ENCODE measurements at places on chromosomes 1 and 21.

DNA sequence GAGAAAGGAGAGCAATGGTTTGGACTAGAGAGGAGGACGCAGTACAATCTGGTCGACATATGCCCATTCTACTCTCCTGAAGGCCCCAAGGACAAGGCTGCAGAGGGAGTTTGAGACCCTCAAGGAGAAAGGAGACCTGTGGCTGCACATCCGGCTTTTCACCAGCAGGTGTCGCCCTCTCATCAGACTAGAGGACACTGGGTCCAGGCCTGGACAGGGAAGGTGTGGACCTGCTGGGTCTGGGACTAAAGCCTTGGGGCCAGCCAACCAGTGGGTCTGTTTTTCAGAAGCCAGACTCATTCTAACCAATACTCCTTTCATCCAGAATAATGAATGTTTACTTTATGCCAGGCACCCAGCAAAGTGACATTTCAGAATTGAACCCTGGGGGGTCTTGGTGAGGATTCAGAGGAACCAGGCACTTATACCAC, 5.0 kb downstream of the SRARP start:
- peak; percentile 63 for DNase-seq

DNA sequence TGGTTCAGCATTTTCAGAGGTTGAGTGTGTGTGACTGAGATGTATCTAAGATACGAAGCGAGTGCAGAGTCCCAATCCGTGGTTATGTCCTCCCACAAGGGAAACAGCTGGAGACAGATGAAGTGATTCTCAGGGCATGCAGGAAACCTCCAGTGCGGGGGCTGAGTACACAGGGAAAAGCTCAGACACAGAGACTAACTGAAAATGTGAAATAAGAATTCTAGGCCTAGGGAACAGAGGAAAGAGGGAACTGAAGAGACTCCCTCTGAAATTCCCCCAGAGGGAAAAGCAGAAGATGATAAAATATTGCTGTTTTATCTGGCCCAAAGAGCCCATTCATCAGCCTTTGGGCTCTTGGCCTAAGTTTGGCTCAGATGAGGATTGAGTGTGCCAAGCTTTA, 116.8 kb downstream of the LRRC53 start:
- no peak for DNase-seq

DNA sequence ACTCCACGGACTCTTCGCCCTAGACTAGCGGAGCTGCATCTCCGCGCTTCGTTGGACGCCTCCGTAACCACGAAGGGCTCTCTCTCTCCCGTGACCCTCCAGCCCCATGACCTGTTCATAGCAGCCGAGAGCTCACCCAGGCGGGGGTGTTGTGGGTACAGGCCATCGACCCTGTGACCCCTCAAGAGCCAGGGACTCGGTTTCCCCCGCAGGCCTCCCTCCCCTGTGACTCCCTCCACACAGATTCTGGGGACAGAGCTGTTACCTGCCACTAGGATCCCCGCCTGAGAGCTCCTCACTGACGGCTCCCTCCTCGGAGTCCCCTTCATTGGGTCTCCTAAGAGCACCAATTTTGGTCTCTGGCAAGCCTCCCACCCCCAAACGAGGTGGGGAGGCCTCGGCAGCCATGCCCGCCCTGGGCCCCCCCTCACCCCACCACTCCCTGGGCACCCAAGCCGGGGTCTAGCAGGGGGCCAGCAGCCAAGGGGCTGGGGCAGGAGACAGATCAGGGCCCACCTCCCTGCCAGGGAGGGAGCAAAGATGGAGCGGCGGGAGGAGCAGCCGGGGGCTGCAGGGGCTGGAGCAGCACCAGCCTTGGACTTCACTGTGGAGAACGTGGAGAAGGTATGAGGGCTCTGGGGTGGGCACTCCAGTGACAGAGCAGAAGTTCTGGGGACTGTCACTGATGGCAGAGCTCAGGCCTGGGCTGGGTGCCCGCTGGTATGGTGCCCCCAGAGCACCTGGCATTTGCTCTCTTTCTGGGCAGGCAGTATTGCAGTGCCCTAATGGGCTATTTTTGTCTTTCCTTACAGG, 517 bp downstream of the IPO13 start:
- DNase-seq: no peak

DNA sequence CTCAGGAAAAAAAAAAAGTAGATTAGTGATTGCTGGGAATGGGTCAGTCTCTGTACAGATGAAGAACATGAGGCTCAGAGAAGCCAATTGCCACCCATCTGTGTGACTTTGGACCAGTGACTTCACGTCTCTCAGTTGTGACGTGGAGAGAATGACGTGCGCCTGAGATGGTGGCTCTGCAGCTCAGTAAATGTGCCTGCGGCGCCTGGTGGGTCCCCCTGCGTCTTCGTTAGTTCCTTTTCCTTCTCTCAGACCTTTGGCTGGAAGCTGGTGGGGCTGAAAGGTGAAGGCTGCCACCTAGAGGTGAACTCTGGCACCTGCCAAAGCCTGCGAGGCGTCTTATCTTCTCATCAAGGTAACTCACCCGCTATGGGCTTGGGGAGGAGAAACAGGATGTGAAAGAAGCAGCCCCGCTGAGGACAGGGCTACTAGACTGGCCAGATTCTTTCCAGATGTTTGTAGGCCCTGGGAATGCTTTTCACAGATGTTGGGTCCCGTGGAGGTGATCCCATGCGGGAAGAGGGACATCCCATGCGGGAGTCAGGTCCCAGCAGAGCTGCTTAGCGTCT, 8.7 kb upstream of the E2F2 start:
- DNase-seq: peak; percentile 94

- DNase-seq: no peak
Measured at GRCh38 chr1:55579332-55580001, 364.3 kb upstream of the USP24 start.

DNA sequence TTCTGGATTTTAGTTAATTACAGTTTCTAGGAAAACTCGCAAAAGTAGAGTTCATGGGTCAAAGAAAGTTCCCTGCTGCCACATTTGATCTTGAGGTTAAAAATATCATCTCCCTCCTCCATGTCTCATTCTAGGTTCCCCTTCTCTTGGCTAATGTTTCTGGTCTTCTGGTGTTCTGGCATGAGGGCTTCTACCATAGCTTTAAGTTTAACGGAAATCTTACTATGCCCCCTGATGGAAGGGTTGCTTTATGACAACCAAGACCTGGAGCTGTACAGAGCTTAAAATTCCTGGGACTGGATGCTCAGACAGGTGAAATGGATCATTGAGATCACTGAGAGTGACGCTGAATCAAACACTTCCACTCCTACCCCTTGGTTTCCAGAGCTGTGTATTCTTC, 1881.7 kb downstream of the MRPL39 start:
- no peak for DNase-seq

DNA sequence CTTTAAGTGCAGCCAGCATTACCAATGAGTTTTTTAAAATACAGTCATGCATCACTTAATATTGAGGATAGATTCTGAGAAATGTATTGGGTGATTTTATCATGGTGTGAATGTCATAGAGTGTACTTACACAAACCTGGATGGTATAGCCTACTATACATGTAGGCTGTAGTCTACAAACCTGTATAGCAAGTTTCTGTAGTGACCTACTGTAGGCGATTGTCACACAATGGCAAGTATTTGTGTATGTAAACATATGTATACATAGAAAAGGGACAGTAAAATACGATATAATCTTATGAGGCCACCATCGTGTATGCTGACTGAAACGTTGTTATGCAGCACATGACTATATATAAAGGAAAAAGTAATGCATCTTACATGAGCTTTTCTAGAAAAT, 48.2 kb downstream of the RPE65 start:
- DNase-seq: no peak

DNA sequence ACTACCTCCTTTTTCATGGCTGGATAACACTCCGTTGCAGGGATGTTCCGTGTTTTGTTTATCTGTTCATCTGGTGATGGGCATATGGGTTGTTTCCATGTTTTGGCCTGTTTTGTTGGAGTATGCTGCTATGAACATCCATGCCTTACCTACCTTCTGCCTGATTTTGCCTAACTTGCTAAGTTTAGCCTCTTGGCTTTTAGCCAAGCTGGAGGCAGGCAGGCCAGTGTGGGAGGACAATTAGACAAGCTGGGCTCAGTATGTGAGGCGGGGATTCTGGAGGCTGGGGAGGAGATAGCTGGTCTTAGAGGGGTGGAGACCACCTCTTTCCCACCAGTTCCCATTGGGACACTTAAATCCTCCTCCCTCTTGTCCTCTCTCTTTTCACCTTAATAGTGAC, 98.4 kb upstream of the WNT4 start:
- no peak for DNase-seq

DNA sequence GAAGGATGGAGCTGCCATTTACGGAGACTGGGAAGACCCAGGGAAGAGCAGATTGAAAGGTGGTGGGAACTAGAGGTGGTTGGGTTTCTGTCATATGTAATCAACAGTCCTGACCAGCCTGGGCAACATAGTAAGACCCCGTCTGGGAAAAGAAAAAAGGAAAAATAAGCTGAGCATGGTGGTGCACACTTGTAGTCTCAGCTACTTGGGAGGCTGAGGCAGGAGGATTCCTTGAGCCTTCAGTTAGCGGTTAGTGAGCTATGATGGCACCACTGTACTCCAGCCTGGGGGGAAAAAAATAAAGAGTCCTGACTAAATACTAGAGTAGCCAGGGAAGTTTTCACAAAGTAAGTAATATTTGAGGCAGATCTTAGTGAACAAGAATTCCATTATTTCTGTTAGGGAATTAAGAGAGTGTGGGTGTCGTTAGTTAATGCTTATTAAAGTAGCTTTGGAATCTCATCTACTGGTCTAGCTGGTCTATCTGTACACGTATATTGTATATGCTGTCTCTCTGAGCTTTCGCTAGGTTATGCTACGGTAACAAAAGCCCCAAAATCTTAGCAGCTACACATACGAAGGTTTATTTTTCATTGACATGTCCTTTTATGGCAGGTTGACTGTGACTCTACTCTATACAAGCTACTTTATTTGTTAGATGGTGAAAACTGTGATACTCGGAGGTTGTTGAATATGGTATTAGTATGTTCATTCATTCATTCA, 4.4 kb downstream of the NBPF1 start:
- DNase-seq: no peak

- DNase-seq: no peak
Measured at GRCh38 chr1:79128722-79129121, 122.2 kb upstream of the ADGRL4 start.

DNA sequence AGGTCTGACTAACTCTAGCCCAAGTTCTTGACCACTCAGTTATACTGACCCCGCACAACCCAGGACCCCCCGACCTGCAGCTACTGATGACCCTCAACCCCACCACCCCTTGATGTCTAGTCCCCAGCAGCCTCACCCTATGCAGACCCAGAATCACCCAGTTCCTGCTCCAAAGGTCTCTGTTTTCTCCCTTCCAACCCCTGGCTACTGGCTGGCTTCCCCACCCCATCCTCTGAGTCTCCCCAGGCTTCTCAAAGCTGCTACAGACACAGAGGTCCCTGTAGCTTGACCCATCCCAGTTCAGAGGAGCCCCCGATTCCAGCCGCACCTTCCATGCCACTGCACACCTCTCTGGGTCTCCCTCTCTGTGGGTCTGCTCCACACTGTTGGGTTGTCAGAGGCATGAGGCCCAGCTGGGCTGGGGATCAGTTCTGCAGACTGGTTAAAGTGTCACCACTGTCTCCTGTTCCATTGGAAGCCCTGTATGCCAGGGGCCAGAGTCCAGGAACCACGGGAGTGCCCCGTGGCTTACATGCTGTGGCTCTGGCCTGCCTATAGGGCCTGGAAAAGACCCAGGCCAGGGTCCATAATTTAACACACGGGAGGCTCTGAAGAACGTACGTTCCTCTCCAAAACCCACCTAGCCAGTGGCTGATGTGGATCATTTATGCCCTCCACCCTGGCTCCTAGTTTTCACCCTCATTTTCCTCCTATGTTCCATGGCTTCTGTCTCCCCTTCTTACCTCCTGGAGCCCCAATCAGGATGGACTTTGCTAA, 497 bp downstream of the PKLR start:
- no peak for DNase-seq

GRCh38 chr21:35508139-35508888, 459.2 kb upstream of the RUNX1 start:
- no peak for DNase-seq

GRCh38 chr1:117127795-117128194, 6.2 kb upstream of the TRIM45 start:
- no peak for DNase-seq

GRCh38 chr1:171480035-171480434, 5.3 kb upstream of the PRRC2C start:
- no peak for DNase-seq

DNA sequence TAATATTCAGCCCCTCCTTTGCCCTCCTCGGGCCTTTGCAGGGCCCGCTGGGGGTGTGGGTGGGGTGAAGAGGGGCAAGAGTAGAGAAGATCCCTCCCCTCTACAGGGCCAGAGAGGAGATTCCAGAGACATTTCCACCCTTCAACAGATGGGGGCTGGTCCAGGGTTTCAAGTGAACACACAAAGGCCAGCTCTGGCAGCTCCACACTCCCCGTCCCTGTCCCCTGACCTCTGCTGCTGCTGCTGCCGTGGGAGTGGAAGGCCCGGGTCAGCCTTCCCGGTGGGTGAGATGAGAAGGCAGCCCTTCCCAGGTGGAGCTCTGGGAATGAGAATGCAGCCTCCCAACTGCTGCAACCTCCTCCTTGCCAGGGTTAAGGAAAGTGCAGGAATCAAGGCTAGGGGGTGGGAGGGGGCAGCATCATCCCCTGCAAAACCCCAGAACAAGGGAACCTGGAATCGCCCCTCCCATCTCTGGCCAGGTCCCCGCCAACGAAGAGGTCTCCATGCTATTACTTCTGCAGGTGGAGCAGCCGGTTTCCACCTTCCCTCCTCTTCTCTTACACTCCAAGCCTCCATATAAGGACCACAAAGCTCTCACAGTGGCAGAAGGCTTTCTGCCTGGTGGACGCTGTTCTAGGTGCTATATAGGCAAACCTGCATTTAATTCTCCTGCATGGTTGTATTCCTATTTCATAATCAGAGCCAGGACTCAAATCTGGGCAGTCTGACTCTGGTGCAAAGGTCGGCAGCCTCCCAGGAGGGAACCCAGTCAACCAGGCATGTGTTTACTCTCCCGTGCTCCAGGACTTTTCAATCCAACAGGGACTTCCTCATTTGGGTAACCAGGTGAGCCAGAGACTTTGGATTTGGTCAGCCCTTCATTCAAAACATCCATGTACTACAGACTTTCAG, 22.9 kb upstream of the ARHGEF10L start:
- DNase-seq: no peak

GRCh38 chr21:26965907-26966581, 844 bp downstream of the ADAMTS5 start:
- no peak for DNase-seq

GRCh38 chr1:33057095-33057494, 20.4 kb upstream of the AK2 start:
- DNase-seq: no peak

DNA sequence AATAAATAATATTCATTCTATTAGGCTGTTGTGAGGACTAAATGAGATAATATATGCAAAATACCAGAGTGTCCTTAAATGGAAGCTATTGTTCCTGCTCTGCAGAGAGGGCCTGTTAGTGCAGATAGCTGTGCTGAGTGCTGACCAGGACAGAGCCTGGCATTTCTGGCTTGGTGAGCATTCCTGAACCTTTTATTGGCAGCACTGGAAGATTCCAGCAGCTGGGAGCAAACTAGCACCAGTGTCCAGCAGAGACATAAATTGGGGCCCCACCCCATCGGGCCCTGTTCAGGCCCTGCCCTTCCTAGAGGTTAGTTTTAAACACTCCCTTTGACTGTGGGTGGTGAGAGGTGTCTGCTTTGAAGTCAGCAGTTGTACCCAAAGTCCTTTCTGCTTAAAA, 85.9 kb upstream of the GADD45A start:
- no peak for DNase-seq
